ENCODE measurements at places on chromosomes 3 and 15.

DNA sequence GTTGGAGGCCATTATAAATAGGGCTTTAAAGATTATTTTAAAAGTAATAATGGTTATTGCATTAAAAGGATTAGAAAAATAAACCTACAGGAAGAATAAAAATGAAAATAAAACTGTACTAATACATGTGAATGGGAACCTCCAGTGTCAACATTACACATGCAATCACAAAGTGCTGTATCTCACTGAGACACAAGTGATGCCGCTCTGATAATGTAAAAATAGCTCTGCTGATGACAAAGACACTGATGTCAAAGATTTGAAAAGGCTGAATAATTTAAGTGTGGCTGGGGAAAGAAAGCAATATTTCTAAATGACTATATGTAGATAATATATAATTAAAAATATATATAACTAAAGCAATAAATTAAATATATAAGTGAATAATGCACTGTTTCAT is 129.1 kb upstream of the RAP2B start:
- no peak overlapping the region for H3K4me3 ChIP-seq
- no peaks in the 10 kb centered on the region for H3K4me1 ChIP-seq
- no peaks in the 10 kb centered on the region for H3K36me3 ChIP-seq
- no peak for DNase-seq
- H3K27ac ChIP-seq: no peak overlapping the region

DNA sequence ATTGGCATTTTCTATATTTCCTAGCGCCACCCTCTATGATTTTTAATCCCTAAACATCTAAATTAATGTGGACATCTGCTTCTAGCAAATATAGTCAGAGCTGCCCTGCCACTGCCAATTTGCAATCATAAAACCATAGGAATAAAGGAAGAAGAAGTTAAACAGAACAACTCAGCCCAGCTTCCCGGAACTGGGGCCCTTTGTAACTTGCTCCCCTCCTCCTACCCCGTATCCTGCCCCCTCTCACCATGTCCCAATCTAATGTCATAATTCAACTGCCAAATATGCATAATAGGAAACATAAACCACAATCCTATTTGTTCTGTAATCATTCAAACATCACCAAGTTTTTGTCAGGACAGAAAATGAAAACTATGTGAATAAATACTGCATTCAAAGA is 74.4 kb upstream of the ACP3 start:
- no peaks in the 10 kb centered on the region for H3K36me3 ChIP-seq
- no peaks in the 10 kb centered on the region for H3K27me3 ChIP-seq
- no peaks in the 10 kb centered on the region for H3K4me1 ChIP-seq

DNA sequence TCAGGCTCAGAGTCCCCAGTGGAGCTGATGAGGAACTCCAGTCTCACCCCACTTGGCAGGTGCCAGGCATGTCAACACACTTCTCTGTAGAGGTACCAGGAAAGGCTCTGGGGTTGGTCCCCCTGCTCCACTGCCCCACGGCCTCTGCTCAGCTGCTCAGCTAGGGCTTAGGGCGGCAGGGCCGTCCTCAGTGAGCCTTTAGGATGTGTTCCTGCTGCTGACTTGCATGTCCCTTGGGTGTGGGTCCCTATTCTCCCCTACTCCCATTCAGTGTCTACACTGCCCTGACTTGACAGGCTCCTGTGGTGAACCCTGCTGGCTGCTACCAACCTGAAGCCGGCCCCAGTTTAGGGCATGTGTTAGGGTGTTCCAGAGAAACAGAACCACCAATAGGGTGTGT is 17.9 kb upstream of the POLG start:
- H3K27me3 ChIP-seq: peaks cover 10% of the 10 kb centered on the region
- H3K36me3 ChIP-seq: no peaks in the 10 kb centered on the region
- H3K27ac ChIP-seq: no peak overlapping the region
- no peaks in the 10 kb centered on the region for H3K4me1 ChIP-seq
- no peak overlapping the region for H3K4me3 ChIP-seq

- no peaks in the 10 kb centered on the region for H3K4me1 ChIP-seq
- no peaks in the 10 kb centered on the region for H3K36me3 ChIP-seq
- H3K27me3 ChIP-seq: no peaks in the 10 kb centered on the region
- no peak overlapping the region for H3K27ac ChIP-seq
Observed at GRCh38 chr3:116552246-116552645, 107.0 kb upstream of the LSAMP start.

GRCh38 chr15:69826819-69827175 is 270.9 kb downstream of the TLE3 start:
- no peak for DNase-seq
- no peak overlapping the region for H3K4me3 ChIP-seq
- no peaks in the 10 kb centered on the region for H3K27me3 ChIP-seq
- no peaks in the 10 kb centered on the region for H3K36me3 ChIP-seq

- no peaks in the 10 kb centered on the region for H3K27me3 ChIP-seq
- no peaks in the 10 kb centered on the region for H3K36me3 ChIP-seq
- H3K27ac ChIP-seq: no peak overlapping the region
- peaks cover under 1% of the 10 kb centered on the region for H3K4me1 ChIP-seq
- H3K4me3 ChIP-seq: no peak overlapping the region
Observed at GRCh38 chr15:83200589-83200988, 7.0 kb downstream of the HDGFL3 start.

GRCh38 chr3:126693921-126694320 is 10.1 kb upstream of the CHCHD6 start:
- peaks cover 15% of the 10 kb centered on the region for H3K27me3 ChIP-seq
- H3K27ac ChIP-seq: no peak overlapping the region
- no peak overlapping the region for H3K4me3 ChIP-seq
- no peak for DNase-seq
- H3K4me1 ChIP-seq: no peaks in the 10 kb centered on the region

GRCh38 chr3:127273206-127273605 is 14.6 kb downstream of the PRR20G start:
- no peak overlapping the region for H3K4me3 ChIP-seq
- no peaks in the 10 kb centered on the region for H3K36me3 ChIP-seq
- no peak for DNase-seq
- H3K4me1 ChIP-seq: no peaks in the 10 kb centered on the region
- no peaks in the 10 kb centered on the region for H3K27me3 ChIP-seq
- H3K27ac ChIP-seq: no peak overlapping the region

- peaks cover 3% of the 10 kb centered on the region for H3K36me3 ChIP-seq
- DNase-seq: peak; percentile 41
- no peak overlapping the region for H3K4me3 ChIP-seq
- H3K27me3 ChIP-seq: no peaks in the 10 kb centered on the region
Observed at GRCh38 chr3:62128051-62128450, 245.3 kb downstream of the FEZF2 start.

DNA sequence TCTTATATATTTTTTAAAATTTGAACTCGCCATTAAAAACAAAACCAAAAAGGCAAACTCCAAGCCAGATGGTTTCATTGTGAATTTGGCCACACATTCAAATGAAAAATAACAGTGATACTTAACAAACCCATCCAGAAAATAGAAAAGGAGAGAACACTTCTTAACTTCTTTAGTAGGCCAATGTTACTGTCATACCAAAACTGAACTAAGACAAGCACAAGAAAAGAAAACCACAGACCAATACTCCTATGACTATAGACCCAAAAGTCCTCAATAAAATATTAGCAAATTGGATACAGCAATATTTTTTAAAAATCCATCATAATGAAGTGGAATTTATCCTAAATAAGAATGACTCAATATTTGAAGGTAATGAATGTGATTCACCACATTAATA is 73.5 kb upstream of the ALDH1A3 start:
- no peak overlapping the region for H3K27ac ChIP-seq
- no peaks in the 10 kb centered on the region for H3K27me3 ChIP-seq
- H3K4me1 ChIP-seq: no peaks in the 10 kb centered on the region
- H3K36me3 ChIP-seq: no peaks in the 10 kb centered on the region
- no peak overlapping the region for H3K4me3 ChIP-seq

DNA sequence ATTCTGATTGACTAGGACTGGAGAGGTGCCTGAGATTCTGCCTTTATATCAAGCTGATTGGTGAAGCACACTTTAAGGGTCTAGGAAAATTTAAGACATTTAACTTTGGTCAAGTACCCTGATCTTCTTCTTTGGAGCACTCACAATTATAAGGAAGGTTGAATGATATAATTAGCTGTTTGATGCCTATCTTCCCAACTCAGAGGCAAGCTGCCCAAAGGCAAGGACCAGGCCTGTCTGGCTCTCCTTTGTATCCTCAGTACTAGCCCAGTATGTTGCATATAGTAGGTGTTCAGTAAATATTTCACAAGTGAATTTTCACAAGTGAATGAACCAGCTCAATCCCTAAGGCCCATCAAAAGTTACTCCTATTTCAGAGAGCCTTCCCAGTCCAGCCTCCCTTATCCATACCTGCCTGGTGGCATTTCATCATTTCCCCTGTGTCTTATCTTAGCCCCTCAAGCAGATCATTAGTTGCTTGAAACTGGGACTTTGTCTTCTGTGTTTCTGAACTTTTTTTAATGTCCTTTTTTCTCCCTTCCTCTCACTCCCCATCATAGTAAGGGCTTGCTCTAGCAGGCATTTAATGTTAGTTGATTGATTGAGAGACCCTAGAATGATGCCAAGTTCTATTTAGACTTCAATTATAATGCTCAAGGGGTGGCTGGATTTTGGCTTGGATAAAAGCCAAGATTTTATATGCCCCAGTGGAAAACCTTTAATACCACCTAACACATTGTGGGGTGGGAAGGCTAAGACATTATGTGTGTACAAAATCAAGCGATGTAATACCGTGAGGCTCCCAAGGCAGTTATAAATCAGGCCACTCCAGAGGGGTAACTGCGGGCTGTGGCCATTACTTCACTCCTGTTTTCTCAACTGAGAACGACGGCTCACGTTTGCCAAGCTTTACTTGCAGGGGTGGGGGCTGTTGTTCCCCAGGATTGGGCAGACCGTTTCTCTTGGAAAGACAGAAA is 43.2 kb upstream of the BOC start:
- H3K4me3 ChIP-seq: no peak overlapping the region
- DNase-seq: no peak
- H3K27ac ChIP-seq: no peak overlapping the region
- no peaks in the 10 kb centered on the region for H3K36me3 ChIP-seq

GRCh38 chr15:59301527-59301926 is 71.1 kb downstream of the MYO1E start:
- no peaks in the 10 kb centered on the region for H3K36me3 ChIP-seq
- H3K27ac ChIP-seq: no peak overlapping the region
- no peak overlapping the region for H3K4me3 ChIP-seq
- peaks cover 36% of the 10 kb centered on the region for H3K4me1 ChIP-seq
- no peaks in the 10 kb centered on the region for H3K27me3 ChIP-seq

DNA sequence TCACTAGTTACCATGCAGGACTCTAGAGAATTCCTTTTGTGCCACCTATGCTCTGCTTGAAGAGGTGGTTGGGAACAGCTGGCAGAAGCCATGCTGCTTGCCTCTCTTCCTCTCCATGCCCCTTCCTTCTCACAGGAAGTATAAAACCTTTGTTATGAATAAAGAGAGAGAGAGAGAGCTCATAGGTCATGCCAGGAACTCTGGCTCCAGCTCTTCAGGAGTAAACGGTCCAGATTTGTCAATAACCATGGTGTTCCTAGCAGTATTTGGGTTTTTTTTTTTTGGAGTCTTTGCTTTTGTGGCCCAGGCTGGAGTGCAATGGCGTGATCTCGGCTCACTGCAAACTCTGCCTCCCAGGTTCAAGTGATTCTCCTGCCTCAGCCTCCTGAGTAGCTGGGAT is 97.7 kb upstream of the SLC4A7 start:
- H3K27me3 ChIP-seq: no peaks in the 10 kb centered on the region
- no peaks in the 10 kb centered on the region for H3K4me1 ChIP-seq
- no peak overlapping the region for H3K27ac ChIP-seq
- no peak overlapping the region for H3K4me3 ChIP-seq
- no peak for DNase-seq

- no peaks in the 10 kb centered on the region for H3K27me3 ChIP-seq
- H3K27ac ChIP-seq: no peak overlapping the region
- no peak for DNase-seq
- no peak overlapping the region for H3K4me3 ChIP-seq
- H3K36me3 ChIP-seq: no peaks in the 10 kb centered on the region
Observed at GRCh38 chr3:195708061-195708460, 12.7 kb upstream of the MUC20 start.

Data from psoas muscle (tissue), 8 donors.